AG09309 (cell line): ENCODE measurements at places on chromosomes 3 and 15.
A peak's percentile ranks its signal among the peaks of the same experiment; 100 is the strongest.

DNA sequence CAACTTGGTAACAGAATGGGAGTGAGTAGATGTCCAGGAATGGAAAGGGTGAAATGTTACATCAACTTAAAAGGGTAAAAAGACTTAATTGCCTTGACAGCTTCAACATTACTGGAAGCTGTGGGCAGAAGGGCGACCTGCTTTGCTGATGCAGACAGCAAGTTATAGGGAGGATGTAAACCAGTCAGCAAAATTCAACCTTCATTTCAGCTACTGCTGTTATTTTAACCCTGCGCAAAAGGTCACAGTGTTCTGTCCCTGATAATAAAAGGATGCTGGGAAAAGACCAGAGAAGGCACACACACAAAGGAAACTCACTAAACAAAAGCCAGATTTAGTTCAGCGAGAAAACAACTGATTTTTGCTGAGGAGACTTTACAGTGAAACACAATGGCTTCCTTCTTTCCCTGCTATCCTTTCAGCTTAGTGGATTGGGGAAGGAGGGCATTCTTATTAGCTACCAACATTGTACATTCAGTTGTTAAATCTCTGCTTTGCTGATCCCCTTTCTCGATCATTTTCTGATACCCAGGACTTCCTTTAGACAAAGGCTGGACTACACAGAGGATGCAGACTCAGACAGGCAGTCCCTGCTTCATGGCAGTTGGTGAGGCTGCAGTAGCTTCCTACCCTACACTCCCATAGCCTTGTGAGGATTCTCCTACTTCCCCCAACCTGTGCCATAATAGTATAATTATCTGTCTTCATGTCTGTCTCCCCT, 62.0 kb downstream of the P3H2 start:
- no peak for DNase-seq

DNA sequence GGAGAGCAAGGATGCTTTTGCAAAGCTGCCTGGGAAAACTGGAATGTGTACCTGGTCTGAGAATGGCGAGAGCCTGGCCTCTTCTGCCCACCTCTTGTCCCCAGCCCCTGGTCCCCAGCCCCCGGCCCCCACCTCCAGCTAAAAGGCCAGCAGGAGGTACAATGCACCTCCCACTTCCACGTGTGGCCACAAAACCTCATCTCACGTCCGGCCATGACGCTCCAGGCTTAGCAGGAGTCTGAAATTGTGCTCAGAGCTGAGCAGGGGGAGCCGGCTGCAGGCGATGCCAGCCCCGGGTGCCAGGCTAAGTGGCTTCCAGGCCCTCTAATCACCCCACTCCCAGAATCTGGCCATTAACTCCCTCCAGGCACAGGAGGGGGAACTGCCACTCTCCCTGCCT, 83.1 kb upstream of the PRR20G start:
- no peak for DNase-seq

DNA sequence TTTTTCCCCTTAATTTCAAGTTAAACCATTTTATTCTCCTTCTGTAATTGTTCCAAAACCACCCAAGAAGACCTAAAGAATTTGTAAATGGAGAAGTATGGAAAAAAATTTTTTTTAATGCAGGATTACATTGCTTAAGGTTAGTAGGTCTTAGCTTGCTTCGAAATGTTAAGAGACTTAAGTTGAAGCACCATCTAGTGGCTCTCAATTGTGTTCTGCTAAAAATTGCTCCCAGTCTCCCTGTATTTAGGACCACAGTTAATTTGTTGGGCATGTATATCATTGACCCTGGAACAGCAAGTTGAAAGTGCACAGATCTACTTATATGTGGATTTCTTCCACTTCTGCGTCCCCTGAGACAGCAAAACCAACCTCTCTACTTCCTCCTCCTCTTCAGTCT, 32.4 kb downstream of the CD200R1L start:
- DNase-seq, result peak; percentile 76

DNA sequence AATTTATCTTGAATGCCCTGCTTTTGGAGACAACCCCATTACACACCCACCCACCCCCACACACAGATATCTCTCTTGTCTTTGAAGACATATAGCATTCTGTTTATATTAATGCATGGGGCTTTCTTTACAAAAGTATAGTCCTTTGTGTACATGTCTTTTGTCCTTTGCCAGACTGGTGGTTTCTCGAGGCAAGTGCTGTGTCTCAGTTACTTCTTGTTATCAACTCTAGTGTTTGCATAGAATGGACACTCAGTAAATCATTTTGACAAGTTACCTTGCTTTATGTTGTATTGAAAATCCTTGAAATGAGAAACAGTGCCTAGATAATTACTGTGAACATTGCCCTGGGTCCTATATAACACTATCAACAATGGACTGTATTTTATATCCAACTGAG, 33.9 kb downstream of the KBTBD8 start:
- no peak for DNase-seq

DNA sequence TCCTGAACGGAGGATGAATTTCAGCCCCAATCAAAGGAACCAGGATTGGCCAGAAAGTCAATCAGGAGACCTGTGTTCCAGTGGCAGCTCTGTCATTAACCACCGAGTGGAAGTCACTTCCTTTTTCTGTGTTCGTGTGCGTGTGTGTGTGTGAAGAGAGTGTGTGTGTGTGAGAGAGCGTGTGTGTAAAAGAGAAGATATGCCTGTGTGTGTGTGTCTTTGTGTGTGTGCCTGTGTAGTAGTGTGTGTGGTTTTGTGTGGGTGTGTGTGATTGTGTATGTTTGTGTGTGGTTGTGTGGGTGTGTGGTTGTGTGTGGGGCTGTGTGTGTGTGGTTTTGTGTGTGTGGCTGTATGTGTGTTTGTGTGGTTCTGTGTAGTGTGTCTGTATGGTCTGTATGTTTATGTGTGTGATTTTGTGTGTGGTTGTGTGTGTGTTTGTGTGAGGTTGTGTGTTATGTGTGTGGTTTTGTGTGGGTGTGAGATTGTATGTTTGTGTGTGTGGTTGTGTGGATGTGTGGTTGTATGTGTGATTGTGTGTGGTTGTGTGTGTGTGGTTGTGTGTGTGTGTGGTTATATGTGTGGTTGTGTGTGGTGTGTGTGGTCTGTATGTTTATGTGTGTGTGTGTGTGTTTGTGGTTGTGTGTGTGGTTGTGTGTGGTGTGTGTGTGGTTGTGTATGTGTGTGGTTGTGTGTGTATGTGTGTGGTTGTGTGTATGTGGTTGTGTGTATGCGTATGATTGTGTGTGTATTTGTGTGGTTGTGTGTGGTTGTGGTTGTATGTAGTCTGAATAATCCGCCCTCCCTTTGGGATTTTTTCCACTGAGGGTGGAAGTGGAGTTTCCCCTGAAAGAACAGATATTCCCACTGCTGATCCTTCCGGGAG, 314.4 kb downstream of the SHQ1 start:
- no peak for DNase-seq

- no peak for DNase-seq
These were observed 5.8 kb upstream of the CCR3 start for GRCh38 chr3:46236294-46237054.

- DNase-seq, result no peak
These were observed 12.0 kb upstream of the CBLB start for GRCh38 chr3:105880681-105881290.
